ENCODE measurements at places on chromosomes 6 and 20. TPM values are rescaled to one million over a fixed set of nuclear protein-coding genes. Genes with fewer than 3 reads are reported as not detected.

The C6orf62 gene
- 52.0 TPM for total RNA-seq

The HSPA12B gene
- total RNA-seq, result 0.29 TPM

The CDSN gene
- total RNA-seq, result not detected

The FNDC1 gene
- total RNA-seq, result 0.05 TPM

The RNF182 gene
- 2.5 TPM for total RNA-seq

The ZNF311 gene
- total RNA-seq, result 0.14 TPM

The SLC35D3 gene
- total RNA-seq, result 0.07 TPM

The PREX1 gene
- 12.1 TPM for total RNA-seq

The CHRNA4 gene
- 0.15 TPM for total RNA-seq

The ANKRD6 gene
- 1.8 TPM for total RNA-seq

The PHACTR3 gene
- not detected for total RNA-seq

The ZDHHC14 gene
- 3.2 TPM for total RNA-seq

The GNRH2 gene
- not detected for total RNA-seq

Data from A549 treated with RU486 at 1 μM for 4 hours (cell line).